Activated T-cell treated with anti-CD3 and anti-CD28 coated beads for 4 hours (primary cell): ENCODE measurements at places on chromosomes 6 and 20.

DNA sequence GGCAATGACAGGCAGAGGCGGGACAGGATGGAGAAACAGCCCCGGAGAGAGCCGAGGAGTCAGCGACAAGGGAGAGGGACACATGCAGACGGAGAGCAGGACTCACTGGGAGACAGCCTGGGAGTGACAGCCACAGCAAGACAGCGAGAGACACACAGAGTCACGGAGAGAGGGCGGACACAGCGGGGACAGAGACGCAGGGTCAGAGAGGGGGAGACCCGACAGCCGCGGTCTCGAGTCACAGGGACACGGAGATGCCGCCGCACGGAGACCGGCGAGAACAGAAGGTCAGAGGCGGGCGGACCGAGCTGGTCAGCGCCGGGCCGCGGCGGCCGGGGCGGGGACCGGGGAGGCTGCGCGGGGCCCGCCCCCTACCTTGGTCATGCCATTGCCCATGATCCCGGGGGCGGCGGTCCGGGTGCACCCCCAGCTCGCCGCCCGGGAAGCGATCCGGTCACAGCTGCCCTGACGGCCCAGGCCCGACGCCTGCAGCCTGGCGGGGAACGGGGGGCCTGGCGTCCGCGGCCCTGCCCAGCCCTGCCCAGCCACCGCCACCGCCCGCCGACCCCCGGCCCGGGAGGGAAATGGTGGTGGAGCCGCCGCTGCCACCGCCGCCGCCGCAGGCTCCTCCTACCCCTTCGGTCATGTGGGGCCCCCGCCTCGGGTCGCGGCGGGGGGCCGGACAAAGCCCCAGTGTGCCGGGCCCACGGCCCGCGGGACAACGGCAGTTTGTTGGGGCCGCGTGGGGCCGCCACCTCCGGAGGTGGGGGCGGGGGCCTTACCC is at the start of the genes DUSP15 and TTLL9:
DUSP15 (minus strand) TSS at position 586 of the 784 bp plus-strand sequence; CDS start at position 396, 190 bp downstream.
TTLL9 (plus strand) TSS at position 693 of the 784 bp plus-strand sequence. CDS start 493 bp downstream, outside the sequence.
- DNase-seq: no peak

DNA sequence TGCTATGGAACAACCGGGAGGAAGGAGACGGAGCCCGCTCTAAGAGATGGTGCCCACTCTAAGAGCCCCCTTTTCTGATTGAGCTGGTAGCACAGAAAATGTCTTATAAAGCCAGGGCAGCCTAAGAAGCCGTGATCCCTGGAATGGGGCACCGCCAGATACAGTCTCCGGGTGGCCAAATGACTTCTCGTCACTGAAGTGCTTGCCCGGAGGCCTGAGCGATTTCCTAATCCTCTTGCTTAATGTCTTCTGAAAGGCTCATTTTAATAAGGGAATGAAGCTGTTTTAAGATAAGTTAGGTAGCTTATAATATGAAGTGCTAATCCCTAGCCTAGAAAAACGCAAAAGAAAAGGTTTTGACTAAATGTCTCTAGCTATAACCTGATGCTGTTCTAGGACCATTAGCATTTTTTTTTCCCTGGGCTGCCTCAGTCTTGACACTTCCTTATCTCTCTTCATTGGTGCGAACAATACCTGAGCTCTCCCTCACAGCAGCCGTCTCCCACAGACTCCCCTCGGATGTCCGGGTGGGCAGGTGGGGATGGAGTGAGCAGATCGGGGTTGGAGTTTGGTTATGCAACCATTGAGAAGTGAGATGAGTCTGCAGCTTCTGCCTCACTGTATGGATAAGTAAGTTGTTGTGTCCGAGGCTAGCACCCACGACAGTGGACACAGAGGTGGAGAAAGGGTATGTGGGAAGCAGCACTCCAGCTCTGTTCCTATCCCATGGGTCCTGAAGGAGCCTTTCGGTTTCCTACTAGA is 559.4 kb upstream of the AGPAT4 start:
- no peak for DNase-seq

GRCh38 chr6:28078050-28078449 is 2.3 kb upstream of the ZNF165 start:
- DNase-seq: no peak

DNA sequence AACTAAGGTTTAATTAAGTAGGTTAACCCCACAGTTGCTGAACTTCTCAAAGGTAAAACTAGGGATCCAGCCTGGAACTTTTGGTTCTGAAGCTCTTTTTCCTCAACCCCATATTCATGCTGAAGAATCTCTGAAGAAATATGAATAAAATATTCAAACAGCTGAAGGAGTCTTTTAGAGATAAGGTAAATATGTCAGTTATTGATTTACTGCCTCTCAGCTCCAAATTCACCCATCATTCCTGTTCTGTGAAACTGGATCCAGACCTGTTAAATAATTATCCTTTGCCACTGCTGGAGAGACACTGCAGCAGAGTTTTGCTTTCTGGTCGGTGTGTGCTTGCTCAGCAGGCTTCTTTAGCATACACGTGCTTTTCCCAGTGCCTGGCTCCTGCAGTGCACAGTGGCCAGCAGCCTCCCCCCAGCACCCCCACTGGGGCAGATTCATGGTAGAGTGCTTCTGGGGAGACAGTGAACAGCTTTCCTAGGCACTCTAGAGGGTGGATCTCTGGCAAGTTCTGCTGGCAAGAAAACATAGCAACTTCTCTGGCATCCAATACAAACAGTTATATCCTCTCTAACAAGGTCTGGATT is 62.0 kb upstream of the BCLAF1 start:
- no peak for DNase-seq

DNA sequence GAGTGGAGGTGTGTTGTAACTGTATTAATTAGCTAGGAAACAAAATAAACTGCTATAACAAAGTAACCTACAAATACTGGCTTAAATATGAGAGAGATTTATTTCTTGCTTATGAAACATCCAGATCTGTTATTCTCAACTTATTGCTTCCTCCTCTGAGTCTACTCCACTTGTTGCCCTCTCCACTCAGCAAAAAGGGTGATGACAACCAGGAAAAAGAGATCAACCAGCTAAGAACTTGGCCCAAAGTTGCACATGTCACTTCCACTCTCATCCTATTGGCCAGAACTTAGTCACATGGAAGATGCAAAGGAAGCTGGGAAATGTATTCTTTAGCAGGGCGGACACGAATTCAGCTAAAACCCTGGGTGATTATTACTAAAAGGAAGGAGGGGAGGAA is 5.2 kb upstream of the TP53RK start:
- no peak for DNase-seq
